ENCODE measurements at places on chromosomes 6 and 20.

DNA sequence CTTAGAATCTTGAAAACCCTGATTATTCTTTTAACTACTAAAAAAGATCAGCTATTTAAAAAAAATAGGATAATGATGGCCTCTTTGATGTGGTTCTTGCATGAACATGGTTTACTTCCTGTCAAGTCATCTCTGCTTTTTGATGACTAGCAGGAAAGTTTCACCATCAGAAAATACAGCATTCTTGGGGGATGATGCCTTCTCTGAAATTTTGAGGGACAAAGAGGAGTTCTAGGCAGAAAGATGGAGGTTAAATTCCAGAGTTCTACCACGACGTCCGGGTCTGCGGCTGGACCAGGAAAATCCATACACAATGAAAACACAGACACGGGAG, 130.4 kb downstream of the OLIG3 start:
- no peak for DNase-seq

DNA sequence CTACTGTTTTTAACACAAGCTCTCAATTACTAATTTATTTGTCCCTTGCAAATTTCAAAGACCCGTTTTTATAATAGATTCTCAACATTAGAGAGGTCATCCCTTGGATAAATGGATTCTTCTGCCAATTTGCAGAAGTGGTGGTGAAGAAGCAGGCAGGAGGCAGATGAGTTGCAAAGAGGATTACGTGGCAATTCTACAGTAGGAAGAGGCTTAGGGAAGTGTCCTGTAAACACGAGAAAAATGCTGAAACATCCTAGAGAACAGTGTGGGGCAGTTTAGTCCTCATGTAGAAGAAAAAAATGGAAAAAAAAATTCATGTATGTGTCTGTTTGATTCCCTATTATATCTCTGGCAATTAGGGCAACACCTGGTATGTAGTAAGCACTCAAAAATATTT, 87.6 kb downstream of the BMP2 start:
- DNase-seq = no peak

GRCh38 chr6:53056273-53056672, 8.9 kb upstream of the FBXO9 start:
- no peak for DNase-seq

GRCh38 chr6:82914511-82914910, 151.1 kb downstream of the UBE3D start:
- DNase-seq = no peak

DNA sequence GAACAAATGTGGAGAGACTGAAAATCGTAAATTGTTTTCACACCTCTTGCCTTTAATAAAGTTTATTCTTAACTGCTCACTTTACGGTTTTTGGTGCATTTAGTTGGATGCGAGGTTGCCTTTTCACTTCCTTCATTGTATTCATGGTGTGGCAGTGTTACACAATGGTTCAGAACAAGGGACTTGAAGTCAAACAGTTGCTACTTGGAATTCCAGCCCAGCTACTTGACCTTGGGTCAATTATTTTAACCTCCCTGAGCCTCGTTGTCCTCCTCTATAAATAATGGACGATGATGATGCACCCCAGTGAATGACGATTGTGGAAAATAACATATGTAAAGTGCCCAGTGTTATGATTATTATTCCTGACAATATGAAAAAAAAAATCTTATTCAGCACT, 72.3 kb downstream of the CARMIL1 start:
- DNase-seq = no peak

DNA sequence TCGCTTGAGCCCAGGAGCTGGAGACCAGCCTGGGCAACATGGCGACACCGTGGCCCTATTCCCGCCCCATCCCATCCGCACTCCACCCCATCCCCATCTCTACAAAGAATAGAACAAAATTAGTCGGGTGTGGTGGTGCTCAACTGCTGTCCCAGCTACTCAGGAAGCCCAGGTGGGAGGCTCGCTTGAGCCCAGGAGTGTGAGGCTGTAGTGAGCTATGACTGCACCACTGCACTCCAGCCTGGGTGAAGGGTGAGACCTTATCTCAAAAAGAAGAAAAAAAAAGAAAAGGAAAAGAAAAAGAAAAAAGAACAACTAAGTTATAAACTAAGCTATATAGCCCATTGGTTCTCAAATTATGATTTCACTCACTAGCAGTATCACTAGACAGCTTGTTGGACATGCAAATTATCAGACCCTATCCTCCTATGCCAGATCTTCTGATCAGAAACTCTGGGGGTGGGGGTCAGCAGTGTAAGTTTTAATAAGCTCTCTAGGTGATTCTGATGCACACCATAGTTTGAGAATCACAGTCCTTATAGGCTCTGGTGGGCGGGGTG, 491 bp upstream of the ITCH start:
- no peak for DNase-seq

DNA sequence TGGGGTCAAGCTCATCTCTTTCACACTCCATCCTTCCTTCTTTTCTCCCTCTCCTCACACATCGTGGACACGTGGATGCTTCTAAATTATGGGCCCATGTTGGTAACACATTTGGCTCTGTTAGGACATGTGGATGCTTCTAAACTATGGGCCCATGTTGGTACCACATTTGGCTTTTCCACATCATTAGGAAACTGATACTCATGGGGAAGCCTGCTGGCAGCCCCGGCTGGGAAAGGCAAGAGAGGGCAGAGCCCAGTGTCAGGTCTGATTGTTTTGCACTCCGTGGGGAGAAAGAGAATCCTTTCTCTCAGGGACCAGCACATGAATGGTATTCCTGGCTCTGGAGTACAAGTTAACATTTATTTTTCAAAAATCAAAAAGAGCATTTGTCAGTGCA, 4.0 kb upstream of the CST1 start:
- DNase-seq = no peak

- no peak for DNase-seq
These were observed 8.2 kb upstream of the UBE2V1 start for GRCh38 chr20:50120935-50121693.

DNA sequence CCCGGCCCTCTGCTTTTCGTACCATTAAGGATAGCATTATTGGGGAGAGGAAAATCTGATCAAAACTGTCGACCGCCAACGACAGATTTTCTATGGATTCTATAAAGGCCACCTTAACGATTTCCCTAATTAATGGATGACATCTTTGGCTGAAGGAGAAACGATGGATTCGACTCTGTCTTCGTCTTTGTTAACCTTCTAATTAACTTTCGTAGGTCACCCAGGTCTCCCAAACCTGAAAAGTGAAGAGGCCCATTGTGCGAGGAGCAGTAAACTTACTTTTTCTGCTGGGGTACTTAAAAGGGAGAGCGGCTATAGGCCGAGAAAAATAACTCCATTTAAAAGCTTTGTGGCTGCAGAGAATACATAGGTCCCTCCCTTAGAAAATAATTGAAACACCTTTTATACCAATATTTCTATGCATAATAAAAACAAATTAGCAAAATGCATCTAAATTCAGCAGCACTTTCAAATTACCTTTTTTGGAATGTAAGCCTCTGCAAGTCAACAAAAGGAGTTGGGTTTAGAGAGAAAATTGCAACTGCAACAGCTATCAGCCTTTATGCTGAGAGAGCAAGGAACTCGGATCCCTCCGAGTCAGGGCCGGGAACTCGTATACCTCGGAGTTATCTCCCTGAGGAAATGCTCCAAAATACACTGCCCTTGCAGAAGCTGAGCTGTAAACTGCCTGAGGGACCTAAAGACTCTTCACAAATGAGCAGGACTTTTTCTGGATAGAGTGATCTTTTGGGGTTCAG, 31.4 kb upstream of the NR2E1 start:
- DNase-seq = no peak

DNA sequence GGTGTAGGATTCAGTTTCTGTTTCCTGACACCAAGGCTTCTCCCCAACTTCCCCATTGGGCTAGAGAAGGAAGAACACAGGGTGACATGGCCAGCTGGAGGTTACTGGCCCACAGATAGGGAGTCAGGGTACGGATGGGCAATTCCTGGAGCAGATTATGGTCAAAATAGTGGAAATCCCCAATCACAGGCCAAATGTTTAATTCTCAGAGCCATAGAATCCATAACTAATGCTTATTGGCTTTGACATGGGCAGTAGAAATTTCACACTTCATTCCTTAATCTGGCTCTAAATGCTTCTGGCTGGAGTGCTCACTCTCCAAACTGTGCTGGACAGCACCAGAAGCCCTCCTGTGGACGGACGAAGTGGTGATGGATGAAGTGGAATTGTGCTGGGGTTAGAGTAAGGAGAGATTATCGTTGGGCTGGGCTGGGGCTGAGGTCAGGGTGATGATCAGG, 887 bp downstream of the SIGLEC1 start:
- DNase-seq = no peak

- no peak for DNase-seq
These were observed 2.8 kb upstream of the TFAP2A start for GRCh38 chr6:10417681-10418104.

GRCh38 chr6:130357436-130357835, 8.4 kb upstream of the TMEM200A start:
- DNase-seq = no peak

- DNase-seq = no peak
These were observed 4.3 kb downstream of the ZBTB9 start for GRCh38 chr6:33458676-33459075.

- no peak for DNase-seq
These were observed 52.8 kb downstream of the MAP3K4 start for GRCh38 chr6:161044335-161044734.

DNA sequence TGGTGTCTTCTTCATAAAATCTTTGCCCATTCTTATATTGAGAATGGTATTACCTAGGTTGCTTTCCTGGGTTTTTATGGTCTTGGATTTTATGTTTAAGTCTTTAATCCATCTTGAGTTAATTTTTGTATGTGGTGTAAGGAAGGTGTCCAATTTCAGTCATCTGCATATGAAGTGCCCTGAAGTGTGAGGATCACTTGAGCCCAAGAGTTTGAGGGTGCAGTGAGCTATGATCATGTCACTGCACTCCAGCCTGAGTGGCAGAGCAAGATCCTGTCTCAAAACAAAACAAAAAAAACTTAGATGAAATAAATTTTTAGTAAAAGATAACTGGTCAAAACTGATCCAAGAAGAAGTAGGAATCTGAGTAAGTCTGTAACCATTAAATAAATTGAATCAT, 215.4 kb downstream of the TBC1D7 start:
- no peak for DNase-seq

- no peak for DNase-seq
These were observed 130.7 kb downstream of the UTRN start for GRCh38 chr6:144415835-144416237.

DNA sequence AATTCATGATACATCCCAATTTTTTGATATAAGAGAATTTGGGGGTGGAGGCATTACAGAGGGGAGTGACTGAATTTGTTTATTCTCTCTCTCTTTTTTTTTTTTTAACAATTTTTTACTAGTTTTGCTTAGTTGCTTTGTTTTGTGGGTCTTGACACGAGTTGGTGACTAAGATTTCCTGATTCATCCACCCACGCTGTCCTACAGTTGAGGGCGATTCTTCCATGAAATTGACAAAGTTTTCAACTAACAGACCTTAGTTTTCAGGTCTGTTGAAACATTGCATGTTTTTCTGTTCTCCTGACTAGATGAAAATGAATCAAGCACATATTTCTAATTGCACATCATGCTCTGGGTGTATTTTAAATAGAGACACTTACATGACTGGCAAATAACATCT, 613.8 kb downstream of the TFAP2B start:
- no peak for DNase-seq

GRCh38 chr6:82963191-82963925, 102.3 kb downstream of the UBE3D start:
- no peak for DNase-seq

- DNase-seq = no peak
These were observed 22.6 kb downstream of the SLC2A12 start for GRCh38 chr6:134029495-134030455.

DNA sequence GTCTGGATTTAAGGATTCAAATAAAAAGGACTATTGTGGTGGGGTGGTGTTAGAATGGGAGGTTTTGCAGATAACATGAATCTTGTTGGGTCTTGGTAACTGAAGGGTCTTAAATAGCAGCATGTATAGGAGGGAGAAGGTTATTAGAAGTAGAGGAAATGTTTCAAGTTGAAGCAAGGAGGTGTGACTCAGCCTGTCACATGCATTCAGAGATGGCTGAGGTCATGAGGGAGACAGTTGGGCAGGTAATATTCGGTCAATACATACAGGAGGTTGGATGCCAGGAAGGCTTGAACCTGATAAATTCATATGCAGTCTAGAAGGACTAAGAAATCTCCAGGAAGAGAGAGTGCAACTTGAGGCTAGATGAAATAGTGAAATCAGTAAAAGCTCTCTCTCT, 6.1 kb downstream of the KLHL31 start:
- no peak for DNase-seq

DNA sequence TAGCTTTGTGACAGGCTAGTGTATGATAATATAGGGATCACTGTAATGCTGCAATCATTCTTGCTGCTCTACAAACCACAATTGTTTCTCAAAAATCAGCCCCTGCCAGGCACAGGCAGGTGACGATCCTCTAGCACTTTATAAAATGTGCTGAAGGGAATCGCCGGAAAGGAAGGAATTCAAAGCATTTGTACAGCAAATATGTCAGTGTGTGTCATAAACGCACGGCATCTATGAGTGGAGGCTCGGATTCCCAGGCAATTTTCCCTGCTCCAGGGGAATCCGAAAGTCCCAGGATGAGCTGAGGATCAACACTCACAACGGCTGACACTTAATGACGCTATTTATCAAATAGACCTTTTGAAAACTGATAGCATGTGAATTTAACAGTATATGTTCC, 1.4 kb downstream of the PHACTR1 start:
- DNase-seq = no peak

DNA sequence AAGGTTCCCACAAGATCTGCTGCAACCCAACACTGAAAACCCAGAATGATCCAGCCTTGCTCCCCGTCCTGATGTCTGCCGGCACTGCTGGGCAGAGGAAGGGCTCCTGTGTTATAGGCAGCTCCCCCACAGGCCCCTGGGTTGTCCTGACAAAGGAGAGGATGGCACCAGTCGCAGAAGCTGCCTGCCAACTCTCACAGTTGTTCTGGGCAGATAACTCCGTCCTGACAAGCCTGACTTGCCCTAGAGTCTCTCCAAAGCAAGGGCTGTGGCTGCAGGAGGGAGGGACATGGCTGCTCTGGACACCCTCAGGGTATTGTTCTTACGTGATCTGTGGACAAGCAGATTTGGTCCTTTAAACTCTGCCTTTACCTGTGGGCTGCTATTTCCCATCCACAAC, 243.8 kb downstream of the CDH26 start:
- DNase-seq = no peak

GRCh38 chr20:19973961-19974629, 43.1 kb upstream of the NAA20 start:
- DNase-seq = no peak

- no peak for DNase-seq
These were observed 98.4 kb upstream of the ADTRP start for GRCh38 chr6:11876934-11877433.

All from renal cortex interstitium (tissue), 15 donors.